ENCODE measurements at places on chromosomes 11 and 22.

DNA sequence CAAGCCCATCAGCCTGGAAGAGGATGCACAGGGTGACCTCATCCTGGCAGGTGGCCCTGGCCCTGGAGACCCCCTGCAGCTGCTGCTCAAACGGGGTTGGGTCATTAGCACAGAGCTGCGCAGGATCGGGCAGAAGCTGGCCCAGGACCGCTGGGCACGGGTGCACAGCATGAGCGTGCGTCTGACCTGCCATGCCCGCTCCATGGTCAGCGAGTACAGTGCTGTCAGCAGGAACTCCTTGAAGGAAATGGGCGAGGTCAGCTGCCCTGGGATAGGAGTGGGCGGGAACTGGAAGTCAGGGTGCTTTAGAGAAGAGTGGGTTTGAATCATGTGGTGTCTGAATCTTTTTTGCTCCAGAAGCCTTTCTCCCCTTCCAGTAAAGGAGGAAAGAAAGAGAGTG is 61.1 kb downstream of the INSC start:
- DNase-seq = no peak

DNA sequence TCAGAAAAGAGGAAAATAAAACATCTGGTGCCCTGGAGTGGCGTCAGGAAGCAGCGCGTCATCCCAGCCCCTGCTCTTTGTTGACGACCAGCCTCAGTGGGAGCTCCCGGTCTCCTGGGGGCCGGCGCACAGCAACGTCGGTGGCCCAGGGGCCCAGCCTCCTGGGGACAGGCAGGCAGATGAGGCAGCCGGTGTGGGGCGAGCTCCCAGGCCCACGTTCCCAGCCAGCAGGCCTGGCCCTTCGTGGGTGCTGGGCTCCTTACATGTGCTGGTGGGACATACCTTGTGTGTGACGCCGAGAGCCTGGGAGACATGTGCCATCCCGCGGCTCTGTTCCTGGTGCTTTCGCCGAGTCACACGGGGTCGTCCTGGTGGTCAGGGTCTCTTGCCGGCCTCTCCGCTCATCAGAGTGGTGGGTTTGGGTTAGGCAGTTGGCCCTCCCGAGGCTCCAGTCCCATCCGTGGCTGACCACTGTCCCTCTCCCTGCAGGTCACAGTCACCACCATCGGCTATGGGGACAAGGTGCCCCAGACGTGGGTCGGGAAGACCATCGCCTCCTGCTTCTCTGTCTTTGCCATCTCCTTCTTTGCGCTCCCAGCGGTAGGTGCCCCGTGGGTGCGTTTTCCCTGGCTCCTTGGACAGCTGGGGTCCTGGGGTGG is 116.7 kb downstream of the KCNQ1OT1 start:
- no peak for DNase-seq

DNA sequence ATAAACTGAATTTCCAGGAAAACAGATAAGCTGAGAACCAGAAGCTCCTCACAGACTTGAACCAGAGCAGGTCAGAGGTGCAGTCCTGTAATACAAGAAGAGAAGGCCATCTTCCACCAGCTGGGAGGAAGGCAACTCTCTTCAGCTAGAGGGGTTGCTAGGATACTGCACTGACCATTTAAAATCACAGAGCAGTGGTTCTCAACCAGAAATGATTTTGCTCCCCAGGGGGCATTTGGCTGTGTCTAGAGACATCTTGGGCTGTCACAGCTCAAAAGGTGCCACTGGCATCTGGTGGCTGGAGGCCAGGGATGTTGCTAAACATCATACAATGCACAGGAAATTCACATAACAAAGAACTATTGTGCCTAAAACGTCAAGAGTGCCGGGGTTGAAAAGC is 17.2 kb downstream of the OPCML start:
- DNase-seq = no peak

- no peak for DNase-seq
Observed at GRCh38 chr22:27450448-27450847, 351.1 kb downstream of the MN1 start.

DNA sequence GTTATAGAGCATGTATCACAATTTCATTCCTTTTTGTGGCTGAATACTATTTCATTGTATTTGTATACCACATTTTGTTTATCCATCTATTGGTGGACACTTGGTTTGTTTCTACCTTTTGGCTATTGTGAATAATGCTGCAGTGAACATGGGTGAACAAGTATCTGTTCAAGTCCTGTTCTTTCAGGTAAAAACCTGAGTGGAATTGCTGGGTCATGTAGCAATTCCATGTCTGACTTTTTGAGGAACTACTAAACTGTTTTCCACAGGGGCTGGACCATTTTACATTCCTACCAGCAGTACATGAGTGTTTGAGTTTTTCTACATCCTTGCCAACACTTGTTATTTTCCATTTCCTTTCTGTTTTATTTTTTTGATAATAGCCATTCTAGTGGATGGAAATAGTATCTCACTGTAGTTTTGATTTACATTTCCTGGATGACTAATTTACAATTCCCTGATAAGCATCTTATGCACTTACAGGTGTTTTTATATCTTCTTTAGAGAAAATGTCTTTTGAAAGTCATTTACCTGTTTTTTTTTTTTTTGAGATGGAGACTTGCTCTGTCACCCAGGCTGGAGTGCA is 12.2 kb downstream of the CABIN1 start:
- no peak for DNase-seq

DNA sequence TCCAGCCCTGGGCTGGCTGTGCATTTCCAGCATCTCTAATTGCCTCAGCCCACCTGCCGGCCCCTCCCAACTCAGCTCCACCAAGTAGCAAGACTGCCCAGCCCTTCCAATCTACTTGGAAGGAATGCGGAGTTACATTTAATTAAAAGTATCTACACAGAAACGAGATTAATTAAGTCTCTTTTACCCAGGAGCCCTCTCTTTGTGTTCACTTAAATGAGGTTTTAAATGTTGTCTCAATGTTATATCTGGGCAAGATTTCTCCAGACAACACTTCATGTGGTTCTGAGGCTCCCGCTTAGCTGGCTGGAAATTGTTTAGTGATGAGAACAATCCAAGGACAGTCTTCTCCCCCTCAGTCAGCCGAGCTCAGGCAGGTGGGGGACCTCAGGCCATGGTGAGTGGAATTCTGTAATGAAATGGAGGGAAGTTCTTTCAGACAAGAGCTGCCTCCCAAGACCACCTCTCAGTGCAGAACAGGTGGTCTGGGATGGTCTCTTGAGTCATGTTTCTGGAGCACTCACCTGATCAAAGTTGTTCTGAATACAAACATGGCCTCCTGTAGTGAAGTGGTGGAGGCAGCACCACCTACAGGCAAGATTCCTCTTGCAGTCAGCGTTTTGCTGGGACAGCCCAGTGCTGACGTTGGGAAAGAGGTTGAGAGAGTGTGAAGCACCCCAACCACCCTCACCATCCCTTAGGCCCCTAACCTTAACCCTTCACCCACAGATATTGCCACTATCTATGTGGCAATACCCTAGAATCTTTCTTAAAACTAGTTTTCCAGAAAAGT is 371.6 kb downstream of the CADM1 start:
- no peak for DNase-seq

- DNase-seq = no peak
Observed at GRCh38 chr11:766106-766935, 11.0 kb downstream of the GATD1 start.

DNA sequence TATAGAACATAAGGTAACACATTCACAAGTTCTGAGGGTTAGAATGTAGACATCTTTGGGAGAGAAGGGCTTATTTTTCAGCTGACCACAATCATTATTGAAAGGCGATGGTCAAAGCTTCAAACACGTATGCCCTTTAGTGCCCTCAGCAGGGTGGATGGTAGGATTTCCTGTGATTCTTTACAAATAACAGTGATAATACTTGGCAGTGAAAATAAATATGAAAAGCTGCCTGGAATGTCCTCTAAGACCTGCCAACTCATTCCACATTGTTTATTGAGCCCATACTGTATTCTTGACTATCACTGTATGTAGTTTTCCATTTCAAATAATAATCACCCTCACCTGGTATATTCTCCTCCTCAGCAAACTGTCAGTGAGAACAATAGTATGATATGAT is 13.7 kb upstream of the MPEG1 start:
- no peak for DNase-seq

- DNase-seq = no peak
Observed at GRCh38 chr11:10601837-10602236, 33.4 kb upstream of the LYVE1 start.

DNA sequence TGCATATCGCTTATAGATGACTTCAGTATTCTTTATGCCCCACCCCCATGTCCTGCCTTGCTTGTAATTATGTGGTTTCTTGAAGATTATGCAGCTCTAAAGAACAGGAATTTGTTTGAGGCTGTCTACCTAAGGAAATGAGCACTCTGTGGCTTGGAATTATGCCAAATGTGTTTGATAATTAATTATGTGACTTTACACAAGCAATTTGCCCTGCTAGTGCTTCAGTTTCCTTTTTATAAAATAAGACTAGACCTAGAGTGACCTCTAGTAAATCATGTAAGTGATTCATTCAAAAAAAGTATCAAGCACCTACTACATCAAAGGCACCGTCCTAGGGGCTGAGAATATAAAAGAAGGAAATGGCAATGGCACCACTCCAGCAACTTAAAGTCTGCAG is 491.5 kb upstream of the KIRREL3 start:
- DNase-seq = no peak

GRCh38 chr11:102583141-102583873 is 41.8 kb downstream of the MMP20 start:
- DNase-seq = no peak

GRCh38 chr22:22894740-22895731 is 7.4 kb downstream of the IGLL5 start:
- DNase-seq = no peak

GRCh38 chr22:41925783-41926460 is 684 bp downstream of the TNFRSF13C start:
- no peak for DNase-seq

DNA sequence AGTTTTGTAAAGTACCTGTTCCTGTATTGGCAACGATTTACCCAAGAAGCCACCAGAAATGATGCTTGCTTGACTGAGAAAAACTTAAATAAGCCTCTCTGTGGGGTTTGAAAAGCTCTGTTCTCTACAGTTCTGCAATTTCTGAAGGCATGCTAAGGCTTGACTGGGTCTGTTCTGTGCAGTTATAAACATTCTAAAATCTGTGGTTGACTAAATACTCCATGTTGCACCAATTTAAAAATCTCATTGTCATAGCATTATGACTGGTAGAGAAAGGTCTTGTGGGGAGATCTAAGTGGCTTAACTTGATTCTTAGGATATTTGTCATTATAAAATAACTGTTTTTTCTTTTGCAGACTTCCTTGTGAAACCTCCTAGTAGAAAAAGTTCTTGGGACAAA is 73.7 kb downstream of the MTMR3 start:
- no peak for DNase-seq

DNA sequence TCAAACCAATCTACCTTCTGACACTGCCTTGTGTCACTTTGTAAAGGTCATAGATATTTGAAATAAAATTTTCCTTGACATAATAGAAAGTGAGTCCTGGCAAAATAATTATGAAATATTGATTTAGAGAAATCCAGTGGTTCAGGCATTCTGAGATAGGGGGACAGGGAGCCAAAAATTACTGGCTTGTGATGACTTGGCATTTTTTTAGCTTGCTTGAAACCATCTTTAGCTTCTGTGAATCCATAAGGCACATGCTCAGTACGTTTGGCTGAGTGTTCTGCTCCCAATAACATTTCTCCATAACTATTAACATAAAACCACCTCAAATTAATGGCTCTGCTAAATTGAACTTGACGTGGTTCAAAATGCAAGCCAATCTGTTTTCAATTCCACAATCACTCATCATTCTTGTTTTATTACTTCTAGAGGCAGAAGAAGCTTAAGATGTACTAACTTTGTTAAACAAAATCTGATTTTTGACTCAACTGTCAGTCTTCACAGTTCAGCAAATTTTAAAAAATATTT is 209.0 kb downstream of the LRRC4C start:
- peak; percentile 55 for DNase-seq

DNA sequence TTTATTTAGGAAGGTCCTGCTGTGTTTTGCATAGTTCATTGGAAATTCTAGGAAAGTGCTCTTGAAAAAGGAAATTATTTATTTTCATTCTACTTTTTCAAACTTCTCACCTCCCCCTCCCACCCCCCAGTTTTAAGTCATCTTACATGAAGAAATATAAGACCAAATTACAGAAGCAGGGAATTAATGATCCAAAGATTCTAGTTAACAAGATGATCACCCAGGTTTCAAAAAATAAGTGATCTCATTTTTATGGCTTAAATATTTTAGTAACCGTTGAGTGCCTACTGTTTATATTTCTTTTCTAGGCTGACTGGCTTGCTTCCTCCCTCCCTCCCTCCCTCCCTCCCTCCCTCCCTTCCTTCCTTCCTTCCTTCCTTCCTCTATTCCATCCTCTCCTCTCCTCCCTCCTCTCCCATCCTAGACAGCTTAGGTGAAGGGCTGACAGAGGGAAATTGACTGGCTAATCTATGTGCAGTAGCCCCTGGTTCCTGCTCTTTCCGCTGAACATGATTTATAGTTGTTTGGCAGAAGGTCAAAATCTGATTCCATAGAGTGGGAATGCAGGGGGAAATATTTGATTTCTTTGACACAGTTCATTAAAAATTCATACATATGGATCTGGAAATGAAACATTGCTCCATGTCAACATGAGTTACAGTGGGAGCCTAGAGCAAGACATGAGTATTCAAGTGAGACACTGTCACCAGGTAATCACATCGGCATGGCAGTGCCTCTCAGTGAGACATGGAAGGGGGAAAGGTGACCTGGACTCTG is 123.4 kb downstream of the COMMD9 start:
- no peak for DNase-seq

DNA sequence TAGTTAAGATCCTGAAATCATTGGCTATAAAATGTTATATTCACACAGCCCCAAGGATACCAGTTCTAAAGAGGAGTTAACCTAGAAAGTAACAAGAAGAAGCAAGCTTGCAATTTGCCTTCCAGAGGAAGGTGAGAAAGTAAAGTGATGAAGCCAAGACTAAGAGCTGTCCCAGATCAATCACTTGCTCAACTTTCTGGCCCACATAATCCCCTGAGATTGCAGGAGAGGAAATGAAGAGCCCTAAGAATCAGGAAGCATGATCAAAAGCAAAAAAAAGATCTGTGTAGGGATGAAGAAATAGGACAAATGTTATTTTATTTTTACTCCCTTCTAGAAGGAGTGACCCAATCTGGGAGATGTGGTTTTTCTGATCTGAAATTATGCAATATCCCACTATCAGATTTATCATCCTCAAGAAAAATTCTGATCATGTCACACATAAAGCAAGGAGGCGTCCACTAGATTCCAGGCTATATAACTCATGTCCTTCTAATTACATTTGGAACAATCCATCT is 180.3 kb upstream of the GUCY1A2 start:
- DNase-seq = no peak

- no peak for DNase-seq
Observed at GRCh38 chr11:33941637-33942160, 49.8 kb upstream of the LMO2 start.

- DNase-seq = no peak
Observed at GRCh38 chr11:108536783-108537182, 38.6 kb upstream of the POGLUT3 start.

GRCh38 chr11:133901999-133902398 is 54.8 kb downstream of the IGSF9B start:
- DNase-seq = no peak

Data from fibroblast of skin of left quadriceps (primary cell).